ENCODE measurements at places on chromosomes 12 and 14. TPM values are rescaled to one million over a fixed set of nuclear protein-coding genes. Genes with fewer than 3 reads are reported as not detected.
A peak's percentile ranks its signal among the peaks of the same experiment; 100 is the strongest.

NELL2 gene
- 6.7 TPM for total RNA-seq

DNA sequence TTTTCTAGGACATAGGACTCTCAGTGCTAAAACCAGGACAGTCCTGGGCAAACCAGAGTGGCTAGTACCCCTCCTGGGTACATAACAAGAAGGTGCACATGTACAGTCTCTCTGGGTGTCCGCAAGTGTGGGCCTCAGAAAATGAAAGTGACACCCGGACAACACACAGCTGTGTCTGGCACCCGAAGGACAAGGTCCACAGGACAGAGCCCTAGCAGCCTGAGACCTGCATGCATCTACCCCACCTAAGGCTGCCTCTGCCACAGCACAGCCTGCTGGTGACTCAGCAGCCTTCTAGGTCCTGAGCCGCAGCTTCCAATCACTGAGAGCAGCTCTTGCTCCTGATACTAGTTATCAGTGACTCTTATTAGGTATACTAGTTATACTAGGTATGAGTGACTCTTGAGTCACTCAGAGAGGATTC, 784.1 kb upstream of the TBX3 start:
- peak; percentile 49 for DNase-seq

DNA sequence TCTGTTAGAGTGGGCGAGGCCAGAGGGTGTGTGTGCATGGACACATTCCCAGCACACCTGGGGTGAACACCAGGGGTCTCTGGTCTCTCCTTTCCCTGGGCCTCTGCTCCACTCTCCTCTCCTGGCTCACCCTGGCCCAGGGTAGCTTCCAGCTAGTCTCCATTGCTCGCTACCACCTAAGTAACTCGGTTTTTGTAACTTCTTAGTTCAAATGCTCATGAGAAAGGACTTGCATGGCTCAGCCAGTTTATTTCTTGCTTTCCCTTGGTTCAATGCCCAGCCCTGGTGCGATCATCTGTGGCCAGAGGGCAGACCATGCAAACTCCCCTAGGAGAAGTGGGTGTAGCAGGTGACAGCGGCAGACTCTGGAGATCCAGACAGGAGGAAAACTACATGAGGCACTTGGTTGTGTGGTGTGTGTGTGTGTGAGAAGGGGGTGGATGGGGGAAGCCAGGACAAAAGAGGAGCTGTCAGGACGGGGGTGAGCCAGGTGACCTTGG, 8.9 kb upstream of the ACVR1B start:
- DNase-seq, result no peak

DNA sequence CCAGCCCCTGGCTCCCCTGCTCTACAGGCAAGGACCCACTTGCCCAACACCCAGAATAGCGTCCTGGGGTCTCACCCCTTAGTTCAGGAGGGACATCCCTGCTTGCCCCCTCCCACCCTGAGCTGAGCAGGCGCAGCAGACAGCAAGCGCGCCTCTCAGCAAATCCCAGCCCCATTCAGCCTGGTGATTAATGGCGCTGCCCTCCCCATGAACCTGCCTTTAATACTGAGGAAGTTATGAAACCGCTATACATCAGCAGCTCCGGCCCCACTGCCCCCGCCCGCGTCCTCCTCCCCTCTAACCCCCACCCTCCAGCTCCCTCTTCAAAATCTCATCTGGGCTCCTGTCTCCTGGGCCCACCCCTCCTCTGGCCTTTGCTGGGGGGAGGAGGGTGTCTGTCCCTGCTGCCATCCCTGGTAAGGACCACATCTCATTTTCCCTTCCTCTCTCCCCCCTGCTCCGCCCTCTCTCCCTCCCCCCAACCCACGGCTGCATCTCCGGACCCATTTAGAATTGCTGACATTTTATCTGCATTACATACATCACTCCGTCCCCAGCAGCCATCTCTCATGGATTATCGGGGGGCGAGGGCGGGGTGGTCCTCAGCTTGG, 7.1 kb upstream of the SMUG1 start:
- DNase-seq, result peak; percentile 62

- DNase-seq, result peak; percentile 32
These were observed 38.9 kb downstream of the DAD1 start for GRCh38 chr14:22549981-22550673.

- DNase-seq, result peak; percentile 97
These were observed 9.3 kb downstream of the SYNE3 start for GRCh38 chr14:95507174-95507573.

CELA1 gene
- total RNA-seq, result not detected

KLRK1 gene
- not detected for total RNA-seq

GRCh38 chr12:89363084-89363483, 10.8 kb upstream of the DUSP6 start:
- no peak for DNase-seq

C12orf56 gene
- not detected for total RNA-seq

GRCh38 chr12:130538343-130539095, 177.6 kb downstream of the RIMBP2 start:
- no peak for DNase-seq

PIK3C2G gene
- not detected for total RNA-seq
